ENCODE measurements at places on chromosomes 7 and 10.

- DNase-seq: no peak
Observed at GRCh38 chr10:33759191-33759590, 424.7 kb upstream of the NRP1 start.

DNA sequence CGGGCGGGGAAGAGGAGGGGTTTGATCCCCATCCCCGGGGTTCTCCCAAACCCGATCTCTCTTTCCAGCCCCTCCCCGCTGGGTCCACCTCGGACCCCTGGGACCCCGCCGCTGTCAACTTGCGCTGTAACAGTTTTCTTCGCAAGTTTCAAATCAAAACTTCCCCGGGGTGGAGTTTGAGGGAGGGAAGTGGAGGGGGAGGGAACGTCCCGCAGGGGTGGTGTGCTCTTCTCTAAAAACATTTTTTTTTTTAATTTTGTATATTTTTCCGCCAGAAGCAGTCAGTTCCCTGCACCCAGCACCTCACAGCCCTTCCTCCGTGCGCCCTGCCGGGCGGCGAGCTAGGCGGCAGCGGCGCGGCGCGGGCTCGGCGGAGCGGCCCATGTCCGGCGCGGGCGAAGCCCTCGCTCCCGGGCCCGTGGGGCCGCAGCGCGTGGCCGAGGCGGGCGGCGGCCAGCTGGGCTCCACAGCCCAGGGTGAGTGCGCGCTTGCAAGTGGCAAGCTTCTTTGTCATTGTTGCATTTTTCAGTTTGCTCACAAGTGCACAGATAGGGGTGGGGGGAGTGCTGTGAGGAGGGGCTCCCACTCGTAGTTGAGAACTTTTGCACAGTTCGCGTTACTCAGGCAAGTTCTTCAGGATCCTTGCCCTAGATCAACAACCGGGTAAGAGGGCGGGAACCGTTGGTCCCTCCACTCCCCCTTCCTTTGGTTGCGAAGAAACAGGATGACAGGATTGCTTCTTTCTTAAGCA, 933 bp downstream of the MDFIC start:
- DNase-seq: no peak

- no peak for DNase-seq
Observed at GRCh38 chr10:11242443-11243387, 225.0 kb downstream of the CELF2 start.

GRCh38 chr7:122887848-122888247, 1.6 kb upstream of the CADPS2 start:
- no peak for DNase-seq

DNA sequence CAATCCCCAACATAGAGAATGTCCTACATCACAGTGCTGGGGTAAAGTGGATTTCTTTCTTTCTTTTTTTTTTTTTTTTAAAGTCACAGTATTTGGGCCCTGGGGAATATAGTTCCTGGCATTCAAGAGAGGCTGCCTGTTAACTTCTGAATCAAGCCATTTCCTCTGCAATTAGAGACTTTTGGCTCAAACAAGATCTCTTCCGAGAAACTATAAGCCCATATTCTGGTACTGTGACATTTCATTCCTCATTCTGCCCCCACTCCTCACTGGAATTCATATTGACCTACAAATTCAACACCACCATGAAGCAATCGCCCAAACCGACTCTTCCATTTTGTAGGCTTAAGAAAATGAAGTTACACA, 187.4 kb downstream of the PHTF2 start:
- DNase-seq: no peak

DNA sequence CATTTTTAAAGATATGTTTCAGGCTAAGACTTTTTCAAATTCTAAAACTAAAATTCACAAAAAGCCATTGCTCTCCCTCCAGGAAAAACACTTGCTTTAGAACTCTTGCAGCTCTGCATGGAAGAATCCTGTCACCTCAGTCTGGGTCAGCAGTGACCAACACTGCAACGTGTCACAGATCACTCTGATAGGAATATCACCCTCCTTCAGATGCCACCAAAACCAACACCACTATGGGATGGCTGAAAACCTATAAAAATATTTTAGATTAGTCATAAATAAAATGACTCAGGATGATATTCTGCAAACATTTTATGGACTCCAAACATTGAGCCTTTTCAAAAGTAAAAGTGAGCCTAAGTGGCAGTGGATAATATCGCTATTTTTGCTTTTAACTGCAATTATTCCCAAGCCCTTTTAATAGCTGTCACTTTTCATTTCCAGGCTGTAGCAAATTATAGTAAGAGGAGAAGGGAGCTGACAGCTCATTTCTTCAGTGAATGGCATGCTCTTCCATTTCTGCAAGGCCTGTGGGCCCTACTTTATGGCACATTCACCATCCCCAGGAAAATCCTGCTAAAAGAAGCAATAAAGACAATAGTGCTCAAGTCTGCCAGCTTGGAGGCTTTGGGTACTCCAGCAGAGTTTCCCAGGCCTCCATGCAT, 21.3 kb downstream of the ELMO1 start:
- no peak for DNase-seq

DNA sequence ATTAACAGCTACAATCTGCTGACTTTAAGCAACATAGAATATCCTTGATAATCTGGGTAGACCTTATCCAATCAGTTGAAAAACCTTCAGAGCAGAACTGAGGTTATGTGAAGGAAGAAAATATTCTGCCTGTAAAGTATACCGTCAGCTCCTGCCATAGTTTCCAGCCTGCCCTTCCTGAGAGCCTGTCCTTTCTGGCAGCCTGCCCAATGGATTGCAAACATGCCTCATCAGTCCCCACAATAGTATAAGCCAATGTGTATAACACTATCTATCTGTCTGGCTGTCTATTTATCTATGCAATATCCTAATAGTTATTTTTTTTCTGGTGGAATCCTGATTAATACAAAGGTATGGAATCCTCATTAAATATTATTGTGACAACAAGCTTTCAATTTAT, 489.2 kb upstream of the KCND2 start:
- no peak for DNase-seq

DNA sequence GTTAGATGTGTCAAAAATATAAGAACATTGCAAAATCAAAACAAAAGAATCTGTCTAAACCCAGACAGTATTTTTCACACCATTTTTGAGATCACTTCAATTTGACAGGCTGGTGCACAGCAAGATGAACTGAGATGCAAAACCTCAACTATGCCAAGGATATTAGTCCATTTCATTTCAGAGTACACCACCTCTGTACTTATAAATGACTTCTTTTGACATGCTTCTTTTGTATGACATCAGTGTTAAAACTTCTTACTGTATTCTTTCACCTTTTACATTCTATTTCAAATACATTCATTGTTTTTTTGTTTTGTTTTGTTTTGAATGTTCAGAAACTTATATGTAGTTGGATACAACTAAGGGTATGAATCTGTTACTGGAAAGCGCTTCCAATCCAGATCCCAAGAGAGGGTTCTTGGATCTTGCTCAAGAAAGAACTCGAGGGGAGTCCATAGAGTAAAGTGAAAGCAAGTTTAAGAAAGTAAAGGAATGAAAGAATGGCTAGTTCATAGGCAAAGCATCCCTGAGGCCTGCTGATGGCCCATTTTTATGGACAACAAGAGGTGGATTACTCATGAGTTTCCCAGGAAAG, 23.5 kb upstream of the GPR141 start:
- no peak for DNase-seq

GRCh38 chr7:87474533-87475358, 734 bp downstream of the ABCB4 start:
- DNase-seq: no peak

- DNase-seq: no peak
Observed at GRCh38 chr7:33757563-33758165, 147.7 kb upstream of the BMPER start.

DNA sequence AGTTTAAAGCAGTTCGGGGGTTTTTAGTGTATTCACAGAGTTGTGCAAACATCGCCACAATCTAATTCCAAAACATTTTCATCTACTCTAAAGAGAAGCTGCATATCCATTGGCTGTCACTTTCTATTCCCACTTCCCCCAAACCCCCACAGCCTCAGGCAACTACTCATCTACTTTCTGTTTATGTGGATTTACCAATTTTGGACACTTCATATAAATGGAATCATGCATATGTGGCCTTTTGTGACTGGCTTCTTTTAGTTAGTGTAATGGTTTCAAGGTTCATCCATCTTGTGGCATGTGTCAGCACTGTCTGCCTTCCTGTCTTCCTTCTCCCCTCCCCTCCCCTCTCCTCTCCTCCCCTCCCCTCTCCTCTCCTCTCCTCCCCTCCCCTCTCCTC, 78.5 kb upstream of the FZD1 start:
- DNase-seq: no peak

DNA sequence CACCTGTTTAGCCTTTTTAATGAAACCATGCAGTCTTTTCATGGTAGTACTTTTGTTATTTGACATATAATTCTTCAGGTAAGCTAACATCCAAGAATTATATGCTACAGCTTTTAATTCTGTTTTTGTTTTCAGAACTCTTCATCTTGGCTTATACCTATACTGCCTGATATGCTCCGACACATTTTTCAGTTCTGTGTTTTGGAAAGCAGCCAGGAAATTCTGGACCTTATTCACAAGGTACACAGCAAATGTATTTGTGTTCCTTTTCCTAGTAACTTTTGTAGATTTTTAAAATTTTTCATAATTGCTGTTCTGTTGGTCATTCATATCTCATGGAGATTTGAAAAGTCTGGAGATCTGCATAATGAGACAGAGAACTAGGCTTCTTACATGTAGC, 56.7 kb downstream of the BTAF1 start:
- no peak for DNase-seq
